ENCODE measurements at places on chromosomes 11 and 22.

- DNase-seq: peak; percentile 12
Measured at GRCh38 chr11:61541598-61541997, 33.0 kb downstream of the LRRC10B start.

- DNase-seq: no peak
Measured at GRCh38 chr11:101090679-101091270, 38.8 kb downstream of the PGR start.

DNA sequence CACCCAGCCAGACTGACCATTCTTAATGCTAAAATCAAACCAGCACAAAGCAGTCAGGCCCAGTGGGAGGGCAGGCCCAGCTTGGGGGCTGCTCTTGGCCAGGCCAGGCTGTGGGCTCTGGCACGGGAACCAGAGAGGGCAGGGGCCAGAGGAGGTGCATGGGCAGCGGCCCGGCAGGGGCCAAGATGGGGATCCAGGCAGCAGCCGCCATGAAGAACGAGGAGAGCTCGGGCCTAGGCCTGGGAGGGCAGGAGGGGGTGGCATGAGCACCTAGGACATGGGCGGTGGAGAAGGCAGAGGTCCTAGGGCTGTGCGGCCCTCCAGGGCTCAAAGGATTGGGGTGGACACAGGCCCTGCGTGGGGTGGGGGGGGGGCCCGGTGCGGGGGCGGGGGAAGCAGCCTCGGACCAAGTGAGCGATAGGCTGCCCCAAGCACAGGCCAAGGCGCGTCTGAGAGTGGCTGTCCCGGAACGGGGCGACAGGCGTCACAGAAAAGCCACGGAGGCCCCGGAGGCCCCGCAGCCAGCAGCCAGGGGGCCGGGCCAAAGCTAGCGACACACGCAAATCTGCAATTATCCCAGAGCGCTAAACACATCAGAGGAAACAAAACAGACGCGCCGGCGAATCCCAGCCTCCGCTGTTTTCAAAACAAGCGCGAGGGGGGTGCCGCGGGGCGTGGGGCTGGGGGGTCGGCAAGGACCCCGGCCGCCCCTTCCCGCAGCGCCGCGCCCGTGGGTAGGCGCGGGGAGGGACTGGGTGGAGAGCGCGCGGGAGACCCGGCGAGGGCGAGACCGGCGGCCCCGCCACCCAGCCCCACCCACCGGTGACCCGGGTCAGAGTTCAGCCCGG lies 8.3 kb downstream of the PLXNB2 start:
- DNase-seq: no peak

DNA sequence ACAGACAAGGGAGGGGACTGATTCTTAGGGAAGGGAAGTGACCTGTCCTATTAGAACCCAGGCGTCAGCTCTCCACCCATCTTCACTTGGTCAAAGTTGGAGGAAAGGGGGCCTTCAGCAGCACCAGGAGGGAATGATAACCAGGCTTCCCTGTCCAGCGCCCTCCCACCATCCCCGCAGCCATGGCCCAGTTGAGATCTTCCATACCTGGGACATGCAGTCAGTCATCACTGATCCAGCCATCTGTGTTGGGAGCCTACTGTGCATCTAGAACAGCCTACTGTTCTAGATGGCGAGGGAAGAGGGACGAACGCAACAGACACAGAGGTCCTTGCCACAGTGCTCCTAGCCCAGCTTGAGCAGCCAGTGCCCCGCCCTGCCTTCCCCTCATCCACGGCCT lies 40.6 kb downstream of the PDGFB start:
- DNase-seq: no peak

GRCh38 chr11:134939031-134939430 lies 527.0 kb upstream of the B3GAT1 start:
- DNase-seq: no peak

DNA sequence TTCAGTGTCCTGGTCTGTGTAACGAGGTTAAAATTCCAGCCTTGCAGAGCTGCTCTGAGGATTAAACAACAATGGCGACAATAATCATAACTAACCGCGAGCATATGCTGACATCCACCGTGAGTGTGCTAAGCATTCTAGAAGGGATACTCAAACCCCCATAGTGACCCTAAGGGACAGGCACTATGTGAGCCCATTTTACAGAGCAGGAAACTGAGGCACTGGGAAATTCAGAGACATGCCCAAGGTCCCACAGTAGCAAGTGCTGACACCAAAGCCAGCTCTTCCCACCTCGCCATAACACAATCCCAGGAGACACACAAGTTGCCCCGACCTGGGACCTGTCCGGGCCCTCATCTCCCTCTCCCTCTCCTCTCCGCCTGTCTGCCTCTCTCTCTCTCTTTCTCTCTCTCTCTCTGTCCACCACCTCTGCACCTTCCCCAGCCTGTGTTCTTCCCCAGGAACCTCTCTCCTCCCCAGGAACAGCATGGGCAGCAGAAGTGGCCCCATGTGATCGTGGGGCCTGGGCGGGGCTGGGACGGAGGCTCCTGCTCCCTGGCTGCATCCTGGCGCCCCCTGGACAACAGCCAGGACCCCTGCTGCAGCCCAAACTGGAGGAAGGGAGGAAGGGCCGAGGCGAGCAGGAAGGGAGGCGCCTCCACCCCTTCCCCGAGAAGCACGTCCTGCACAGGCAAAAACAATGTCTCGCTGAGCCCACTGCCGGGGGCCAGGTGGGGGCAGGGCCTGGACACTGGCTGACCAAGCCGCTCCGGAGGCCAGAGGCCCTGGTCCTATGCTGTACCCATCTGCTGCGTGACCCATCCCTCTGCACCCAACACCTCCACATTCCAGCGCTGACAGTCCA lies 14.8 kb upstream of the MFNG start:
- DNase-seq: no peak

DNA sequence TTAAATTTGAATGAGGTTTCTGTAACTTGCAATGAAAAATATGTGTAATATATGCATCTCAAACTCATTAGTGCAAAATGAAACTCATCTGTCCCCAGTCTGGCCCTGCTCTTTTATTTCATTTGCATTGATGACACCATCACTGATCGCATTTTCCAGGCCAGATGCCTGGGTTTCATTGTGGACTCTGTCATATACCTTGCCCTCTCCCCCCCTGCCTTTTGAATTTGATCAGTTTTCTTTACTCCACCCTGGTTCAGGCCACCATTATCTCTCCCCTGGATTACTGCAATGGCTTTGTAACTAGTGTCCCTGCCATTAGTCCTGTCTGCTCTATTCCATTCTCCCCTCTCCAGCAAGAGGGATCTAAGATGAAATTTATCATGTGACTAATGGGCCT lies 360.6 kb upstream of the C11orf87 start:
- no peak for DNase-seq

- DNase-seq: no peak
Measured at GRCh38 chr22:40053460-40053859, 58.7 kb downstream of the FAM83F start.

GRCh38 chr11:9250139-9250582 lies 15.0 kb downstream of the DENND5A start:
- DNase-seq: no peak

DNA sequence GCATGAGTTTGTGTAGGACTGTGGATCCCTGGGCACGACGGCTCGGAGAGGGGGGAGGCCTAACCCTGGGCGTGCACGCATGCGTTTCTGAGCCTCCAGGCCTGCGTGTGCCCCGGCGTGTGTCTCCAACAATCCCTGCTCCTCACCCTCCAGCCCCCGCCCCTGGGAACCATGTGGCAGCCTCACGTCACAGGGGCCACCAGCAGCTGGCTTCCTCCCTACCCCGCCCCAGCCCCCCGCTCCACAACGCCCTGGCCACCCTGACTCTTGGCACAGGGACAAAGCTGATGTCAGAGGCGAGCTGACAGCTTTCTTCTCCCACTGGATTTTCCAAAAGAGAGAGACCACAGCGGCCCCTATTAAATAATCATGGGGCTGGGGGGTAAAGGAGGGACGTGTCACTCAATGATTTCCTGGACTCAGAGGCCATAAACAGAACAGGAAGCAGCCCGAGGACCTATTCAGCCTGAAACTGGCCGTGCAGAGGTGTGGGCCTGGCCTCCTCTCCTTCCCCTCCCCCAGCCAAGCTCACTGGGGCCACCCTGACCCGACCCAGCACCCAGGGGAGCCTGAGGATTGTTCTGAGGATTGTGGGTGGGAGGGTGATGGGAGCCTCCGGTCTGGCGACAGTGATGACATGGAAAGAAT lies 6.8 kb upstream of the LIF start:
- peak; percentile 22 for DNase-seq

GRCh38 chr11:33942954-33943353 lies 51.1 kb upstream of the LMO2 start:
- no peak for DNase-seq

DNA sequence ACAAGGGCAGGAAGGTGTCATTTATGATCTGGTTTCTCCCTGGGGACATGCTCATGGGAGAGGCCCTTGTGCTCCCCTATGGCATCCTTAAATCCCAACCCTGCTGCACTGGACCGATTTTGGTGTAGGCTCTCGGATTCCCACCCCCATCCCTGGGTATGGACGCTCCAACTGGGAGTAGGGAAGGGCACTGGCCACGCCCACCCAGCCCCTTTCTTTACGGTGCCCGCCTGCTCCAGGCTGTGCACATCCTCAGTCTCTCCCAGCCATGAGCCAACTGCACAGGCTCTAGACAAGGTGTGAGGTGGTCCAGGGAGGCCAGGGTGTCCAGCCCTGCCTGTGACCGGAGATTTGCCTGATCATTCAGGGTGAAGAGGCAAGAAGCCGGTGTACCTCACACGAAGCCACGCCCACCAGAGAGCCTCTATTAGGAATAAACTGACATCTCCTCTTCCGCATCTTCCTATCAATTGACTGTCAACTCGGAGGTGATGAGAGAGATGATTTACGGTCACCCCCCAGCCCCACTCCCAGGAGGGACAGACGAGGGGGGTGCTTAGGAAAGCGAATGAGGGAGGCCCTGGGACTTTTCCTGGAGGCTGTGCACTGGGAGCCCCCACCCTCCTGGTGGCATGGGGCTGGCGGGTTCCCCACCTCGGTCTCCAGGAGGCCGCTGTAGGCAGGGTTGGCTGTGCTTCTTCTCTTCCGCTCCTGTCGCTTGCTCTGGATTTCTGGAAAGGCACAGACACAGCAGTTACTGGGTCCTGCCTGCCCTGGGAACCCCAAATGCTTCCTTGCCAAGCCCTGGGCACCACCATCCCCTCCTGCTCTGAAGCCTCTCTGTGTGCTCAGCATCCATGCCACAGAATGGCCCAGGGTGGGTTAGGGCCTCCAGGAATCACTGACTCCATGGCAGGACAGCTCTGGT lies 116.7 kb downstream of the PHF21B start:
- no peak for DNase-seq

DNA sequence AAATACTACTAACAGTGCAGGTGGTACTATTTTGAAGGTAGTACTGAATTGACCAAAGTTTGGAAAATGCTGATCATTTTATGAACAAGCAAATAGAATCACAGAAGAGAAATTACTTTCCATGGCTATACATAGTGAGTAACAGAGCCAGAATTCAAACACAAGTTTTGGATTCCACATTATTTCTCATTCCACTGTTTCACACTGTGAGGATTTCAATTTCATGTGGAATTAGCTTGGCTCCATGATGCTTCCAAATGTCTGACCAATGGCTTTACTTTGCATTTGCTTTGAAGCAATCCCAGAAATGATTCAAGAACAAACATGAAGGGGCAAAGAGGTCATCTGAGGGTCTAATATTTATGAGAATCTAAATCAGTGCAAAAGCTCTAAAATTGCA lies 98.1 kb downstream of the BBOX1 start:
- no peak for DNase-seq

DNA sequence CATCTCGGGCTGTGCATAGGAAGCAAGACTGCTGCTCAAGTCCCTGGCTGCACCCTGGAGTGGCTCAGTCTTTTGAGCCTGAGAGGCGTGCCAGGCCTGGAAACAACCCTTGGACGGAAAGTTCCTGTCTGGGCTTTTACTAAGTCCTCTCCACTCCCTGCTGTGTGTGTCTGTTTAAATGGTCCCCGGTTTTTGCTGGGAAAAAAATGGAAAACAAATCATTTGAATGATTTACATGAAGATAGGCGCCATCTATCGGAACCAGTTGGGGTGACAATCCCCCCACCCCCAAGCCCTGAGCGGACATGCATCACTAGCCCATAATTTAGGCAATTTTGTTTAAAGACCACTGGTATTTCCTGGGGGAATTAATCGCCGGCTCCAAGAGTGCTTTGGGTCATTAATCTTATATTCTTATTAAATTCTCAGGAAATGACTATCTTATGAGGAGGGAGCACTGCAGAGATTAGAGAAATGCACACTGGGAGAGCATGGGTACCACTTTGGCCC lies 2.7 kb upstream of the GAB2 start:
- DNase-seq: no peak

DNA sequence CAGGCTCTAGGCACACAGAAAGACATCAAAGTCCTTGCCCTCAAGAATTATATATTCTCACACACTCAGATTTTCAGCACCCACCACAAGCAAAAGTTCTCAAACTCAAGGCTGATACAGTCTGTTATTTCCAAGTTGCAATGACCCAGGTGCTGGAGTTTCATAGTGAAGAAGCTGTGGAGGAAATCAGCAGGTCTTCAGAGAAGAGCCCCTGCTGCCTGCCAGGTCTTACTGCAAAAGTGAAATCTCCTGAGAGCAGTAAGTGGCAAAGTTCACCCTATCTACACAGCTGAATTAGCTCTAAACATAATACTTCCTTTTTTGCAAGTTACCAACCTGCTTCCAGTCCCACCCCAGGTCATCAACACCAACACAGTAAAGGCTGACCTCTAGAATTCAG lies 64.6 kb downstream of the RPL27A start:
- DNase-seq: no peak

- no peak for DNase-seq
Measured at GRCh38 chr11:1204381-1205101, 18.3 kb upstream of the MUC5B start.

DNA sequence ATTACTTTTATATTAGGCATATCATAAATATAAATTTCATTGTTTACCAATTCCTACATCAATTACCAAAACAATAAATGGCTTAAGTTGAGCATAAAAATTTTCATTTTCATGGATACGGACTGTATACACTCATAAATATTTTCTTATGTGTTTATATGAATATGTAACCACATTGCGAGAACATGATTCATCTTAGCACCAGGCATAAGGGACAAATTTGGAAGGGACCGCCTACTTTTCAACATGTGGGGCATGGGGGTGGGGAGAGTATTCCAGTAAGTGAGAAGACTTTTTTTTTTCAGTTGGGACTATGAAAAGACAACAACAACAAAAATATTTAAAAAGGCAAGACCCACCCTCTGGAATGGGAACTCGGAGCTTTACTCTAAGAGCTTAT lies 296.1 kb downstream of the RAB38 start:
- no peak for DNase-seq

GRCh38 chr22:45631841-45632238 lies 39.8 kb upstream of the ATXN10 start:
- DNase-seq: no peak

GRCh38 chr11:21921151-21921550 lies 271.7 kb upstream of the ANO5 start:
- no peak for DNase-seq

GRCh38 chr22:36734171-36735058 lies 30.9 kb upstream of the CACNG2 start:
- DNase-seq: no peak

GRCh38 chr11:32479291-32479690 lies 44.0 kb upstream of the WT1 start:
- DNase-seq: no peak

DNA sequence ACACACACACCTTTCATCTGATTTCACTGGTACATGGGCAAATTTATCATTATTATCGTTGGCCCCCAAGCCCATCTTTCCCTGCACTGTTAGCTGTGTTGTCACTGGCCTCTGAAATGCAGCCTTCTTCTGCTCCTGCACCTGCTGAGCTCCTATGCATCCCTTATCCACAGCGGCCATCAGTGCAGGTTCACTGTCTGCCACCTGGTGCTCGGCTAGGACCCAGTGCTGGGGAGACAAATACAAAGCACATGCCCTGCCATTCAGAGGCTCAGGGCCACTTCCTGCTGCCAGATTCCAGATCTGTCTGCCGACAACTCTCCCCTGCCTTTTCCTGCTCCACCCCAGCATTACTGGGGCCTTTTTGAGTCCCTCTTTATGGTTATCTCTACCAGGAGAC lies 1205.4 kb downstream of the TBC1D22A start:
- no peak for DNase-seq

Data from NCI-H2107 (cell line).